Tongue (tissue), 3 donors: ENCODE measurements at places on chromosomes 1 and 21. TPM values are rescaled to one million over a fixed set of nuclear protein-coding genes. Genes with fewer than 3 reads are reported as not detected.

- DNase-seq, result peak; percentile 50
Observed at GRCh38 chr1:205680073-205680851, at the start of gene SLC45A3. SLC45A3 (minus strand) TSS chr1:205680509; CDS start chr1:205664656, 15,853 bp downstream.

DNA sequence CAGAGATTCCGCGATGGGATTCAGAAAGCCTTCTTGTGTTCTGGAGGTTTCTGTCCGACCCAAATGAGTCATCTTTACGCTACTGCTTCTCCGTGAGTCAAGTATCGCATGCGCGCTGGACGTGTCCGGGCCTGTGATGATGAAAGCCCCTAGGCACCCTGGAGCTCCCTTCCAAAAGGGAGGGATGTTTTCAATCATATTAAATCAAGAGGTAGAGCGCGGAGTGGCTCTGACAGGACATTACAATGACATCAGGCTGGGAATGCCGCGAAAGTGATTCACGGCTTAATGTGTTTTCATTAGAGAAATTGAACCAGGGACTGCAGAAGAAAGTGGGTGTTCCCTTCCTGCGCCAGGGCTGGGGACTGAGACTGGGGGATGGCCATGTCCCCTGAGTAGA lies 48.5 kb downstream of the AJAP1 start:
- DNase-seq, result no peak

DNA sequence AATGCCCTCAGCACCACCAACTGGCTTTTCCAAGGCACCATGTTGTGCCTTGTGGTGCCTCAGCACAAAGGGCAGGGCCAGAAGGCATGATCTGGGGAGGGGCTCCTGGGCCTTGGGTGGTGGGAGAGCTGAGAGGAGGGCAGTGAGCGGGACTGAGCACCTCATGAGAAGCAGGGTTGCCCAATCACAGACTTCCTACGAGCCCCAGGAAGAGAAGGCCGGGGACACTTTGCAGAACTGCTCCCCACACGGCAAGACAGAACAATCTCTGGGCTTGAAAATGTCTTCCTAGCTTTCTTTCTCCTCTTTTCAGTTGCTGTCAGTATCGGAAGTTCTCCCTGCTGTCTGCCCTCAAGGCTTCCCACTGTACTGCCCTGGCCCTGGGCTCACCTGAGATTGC lies 6.8 kb downstream of the KCNJ10 start:
- DNase-seq, result no peak

Gene SHISAL2A
- not detected for total RNA-seq

Gene KCNJ9
- total RNA-seq, result not detected

DNA sequence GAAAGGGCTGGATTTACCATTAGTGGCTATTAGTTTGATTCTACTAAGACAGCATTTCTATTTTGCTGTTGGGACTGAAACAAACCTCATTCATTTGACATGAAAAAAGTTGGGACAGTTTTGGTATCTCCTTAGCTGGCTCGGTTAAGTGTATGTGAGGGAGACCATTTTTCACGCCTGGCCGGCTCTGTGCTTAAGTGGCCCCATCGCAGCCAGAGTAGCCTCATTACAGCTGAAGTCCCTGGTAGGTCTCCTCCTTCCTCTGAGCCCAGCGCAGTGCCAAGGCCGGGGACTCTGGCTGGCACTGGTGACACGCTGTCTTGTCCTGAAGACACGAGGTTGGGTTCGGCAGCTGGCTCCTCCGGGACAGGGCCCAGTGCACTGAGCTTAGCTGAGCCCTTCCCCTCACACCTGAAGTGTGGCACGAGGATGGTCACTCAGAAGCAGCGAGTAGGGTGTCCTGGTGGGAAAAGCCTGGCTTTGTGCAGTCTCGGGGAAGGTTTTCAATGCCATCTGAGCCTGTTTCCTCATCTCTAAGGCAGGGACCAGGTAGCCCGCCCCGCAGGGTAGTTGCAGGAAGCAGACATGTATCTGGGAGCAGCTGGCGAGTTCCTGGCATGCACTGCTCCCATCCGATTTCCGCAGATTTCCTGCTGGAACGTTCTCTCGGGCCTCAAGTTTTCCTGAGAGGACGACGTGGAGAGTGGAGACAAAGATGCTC lies 196.5 kb downstream of the DYRK1A start:
- DNase-seq, result no peak

GRCh38 chr1:9718006-9718680 lies 66.6 kb downstream of the PIK3CD start:
- no peak for DNase-seq

Gene CYB561D1
- 6.3 TPM for total RNA-seq
